Omental fat pad (tissue), 4 donors: ENCODE measurements at places on chromosomes 7 and 10. TPM values are rescaled to one million over a fixed set of nuclear protein-coding genes. Genes with fewer than 3 reads are reported as not detected.

Gene MMD2
- not detected for total RNA-seq

DNA sequence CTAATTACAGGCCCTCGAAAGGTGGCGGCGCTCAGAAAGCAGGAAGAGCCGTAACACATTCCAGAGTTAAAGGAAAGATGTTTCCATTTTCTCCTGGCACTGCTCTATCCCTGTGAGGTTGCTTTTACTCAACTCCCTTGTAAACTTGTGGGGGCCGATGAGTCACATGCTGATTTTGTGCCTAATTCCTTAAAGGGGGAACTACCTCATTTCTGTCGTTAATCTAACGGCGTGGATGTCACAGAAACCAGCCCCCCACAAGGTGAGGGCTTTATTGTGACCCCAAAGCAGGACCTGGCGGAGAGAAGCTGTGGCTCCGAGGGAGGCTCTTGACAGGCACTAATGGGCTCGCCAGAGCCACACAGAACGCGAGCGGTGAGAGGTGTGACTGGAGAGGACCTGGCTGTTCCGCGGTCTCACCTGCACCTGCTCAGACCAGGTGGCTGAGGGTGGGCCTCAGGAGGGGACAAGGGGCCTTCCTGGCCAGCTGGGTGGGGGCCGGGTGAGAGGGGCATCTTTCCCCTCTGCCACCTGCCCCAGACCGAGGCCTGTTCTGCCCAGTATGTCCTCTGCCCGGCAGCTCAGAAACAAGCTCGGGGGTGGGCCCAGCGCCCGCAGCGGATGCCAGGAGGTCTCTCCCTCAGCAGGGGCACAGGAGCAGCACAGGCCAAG lies 50.9 kb downstream of the CALML3 start:
- DNase-seq, result no peak

DNA sequence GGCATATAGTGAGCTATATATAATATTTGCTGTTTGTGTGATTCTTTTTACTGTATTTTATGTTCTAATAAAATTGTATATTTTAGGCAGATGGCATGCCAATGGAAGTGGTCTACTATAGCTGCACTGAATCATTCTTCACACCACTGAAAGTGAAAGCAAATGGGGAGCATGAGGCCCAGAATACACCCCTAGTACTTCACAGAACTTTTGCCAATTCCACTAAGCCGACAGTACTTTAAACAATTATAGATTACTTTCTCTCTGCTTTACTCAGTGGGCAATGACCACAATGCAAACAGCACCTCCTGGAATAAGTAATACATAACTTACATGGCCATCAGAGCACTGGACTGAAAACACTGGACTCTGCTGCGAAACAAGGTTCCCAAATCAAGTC lies 70.2 kb downstream of the ANKRD26 start:
- no peak for DNase-seq

Gene CPA4
- not detected for total RNA-seq

DNA sequence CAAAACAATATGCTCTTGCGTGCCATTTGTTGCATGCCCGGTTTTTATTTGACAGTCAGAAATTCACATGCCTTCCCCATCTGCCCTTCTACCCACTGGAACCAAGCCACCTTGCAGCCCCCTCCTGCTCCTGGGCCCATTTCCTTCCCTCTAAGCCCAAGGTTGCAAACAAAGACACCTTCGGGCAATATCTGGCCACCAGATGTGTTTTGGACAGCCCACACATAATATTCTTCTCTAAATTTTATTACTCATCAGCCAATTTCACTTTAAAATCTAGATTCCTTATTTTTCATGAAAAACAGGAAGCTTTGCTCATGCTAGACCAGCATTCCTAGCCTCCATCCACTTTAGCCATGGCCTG lies 18.2 kb upstream of the C10orf105 start:
- DNase-seq, result no peak

DNA sequence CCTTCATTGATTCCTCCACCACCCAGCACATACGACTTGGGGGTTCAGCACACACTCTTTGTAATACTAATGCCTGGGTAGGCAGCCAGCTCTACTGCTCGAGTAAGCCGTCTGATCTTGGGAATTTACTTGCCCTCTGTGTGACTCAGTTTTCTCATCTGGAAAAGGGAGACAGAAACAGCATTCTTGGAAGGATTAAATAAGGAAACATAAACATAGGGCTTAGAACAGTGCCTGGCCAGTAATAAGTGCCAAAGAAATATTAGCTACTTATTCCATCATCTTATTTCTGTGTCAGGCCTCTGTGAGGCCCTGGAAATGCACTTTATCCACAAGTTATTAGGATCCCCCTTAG lies 130.1 kb downstream of the TNS3 start:
- DNase-seq, result no peak

Gene DLX6
- total RNA-seq, result not detected

Gene FAM180A
- 30.5 TPM for total RNA-seq

Gene ABCB1
- 21.1 TPM for total RNA-seq

DNA sequence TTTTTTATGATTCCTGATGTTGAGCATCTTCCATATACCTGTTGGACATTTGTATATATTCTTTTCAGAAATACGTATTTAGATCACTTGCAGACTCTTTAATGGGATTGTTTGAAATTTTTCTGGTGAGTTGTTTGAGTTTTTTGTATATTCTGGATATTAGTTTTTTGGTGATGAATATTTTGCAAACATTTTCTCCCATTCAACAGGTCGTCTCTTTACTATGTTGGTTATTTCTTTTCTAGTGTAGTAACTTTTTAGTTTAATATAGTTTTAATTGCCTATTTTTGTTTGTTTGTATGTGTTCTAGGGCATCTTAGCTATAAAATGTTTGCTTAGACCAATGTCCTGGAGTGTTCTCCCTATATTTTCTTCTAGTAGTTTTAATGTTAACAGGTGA lies 72.7 kb downstream of the ZWINT start:
- no peak for DNase-seq

DNA sequence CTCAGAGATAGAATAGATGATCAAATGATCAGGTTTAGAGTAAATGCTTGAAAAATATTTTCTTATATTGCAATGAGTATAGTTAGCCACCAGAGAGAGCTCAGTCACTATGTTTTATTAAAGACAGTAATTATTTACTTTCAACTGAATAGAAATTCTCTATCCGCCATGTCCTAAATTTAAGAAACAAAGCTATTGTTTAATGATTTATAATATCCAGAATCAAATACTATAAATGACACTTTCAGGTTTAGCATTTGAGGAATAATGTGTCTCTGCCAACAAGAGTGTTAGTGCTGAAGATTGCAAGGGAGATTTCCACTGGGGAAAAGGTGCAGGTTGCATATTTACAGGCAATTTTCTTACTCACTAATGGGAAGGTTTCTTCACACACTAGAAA lies 184.7 kb downstream of the DGKB start:
- no peak for DNase-seq

Gene ARPC1A
- 130 TPM for total RNA-seq

- no peak for DNase-seq
Observed at GRCh38 chr10:100960251-100960650, 9.1 kb upstream of the SEMA4G start.

DNA sequence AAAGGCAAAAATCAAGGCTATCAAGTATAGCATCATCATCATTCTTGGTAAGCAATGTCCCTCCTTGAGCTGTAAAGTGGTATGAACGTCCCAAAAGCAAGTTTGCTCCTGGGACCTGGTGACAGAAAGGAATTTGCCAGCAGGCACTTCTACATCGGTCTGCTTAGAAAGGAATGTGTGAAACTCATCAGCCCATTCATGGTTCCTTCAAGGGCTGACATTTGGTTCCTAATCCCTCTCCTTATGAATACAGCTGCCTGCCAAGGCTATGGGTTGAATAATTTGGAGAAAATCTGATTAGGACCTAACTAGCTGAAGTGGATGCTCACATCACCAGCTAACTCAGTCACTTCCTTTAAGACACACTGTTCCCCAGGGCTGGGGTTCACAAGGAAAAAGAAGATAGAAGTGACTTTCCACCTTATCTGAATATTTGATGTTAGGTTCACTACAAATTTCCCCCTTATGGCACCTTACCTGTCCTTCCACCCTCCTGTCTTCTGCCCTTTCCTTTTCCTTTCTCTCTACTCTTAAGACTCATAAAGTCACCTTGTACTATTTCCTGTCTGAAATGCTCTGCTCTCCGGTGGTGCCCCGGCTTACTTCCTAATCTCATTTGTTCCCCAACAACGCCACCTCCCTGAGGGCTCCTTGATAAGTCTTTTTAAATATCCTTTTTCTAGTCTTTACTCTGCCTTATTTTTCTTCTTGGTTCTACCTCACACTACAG lies 187.1 kb downstream of the NPSR1 start:
- DNase-seq, result no peak

- DNase-seq, result no peak
Observed at GRCh38 chr7:30752979-30753378, 1.0 kb downstream of the INMT start.

DNA sequence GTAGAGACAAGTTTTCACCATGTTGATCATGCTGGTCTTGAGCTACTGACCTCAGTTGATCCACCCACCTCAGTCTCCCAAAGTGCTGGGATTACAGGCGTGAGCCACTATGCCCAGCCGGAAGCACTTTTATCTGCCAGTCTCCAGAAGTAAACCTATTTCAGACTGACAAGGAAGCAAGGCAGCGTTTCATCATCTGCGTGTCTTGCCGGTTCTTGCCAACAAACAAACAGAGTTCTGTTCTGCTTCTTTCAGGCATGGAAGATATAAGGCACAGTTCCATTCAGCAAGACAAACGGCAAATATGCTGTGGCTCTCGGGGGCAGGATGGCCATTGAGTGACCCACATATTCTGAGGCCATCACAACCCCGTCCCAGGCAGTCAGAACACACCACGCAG lies 15.5 kb upstream of the LARP4B start:
- no peak for DNase-seq

DNA sequence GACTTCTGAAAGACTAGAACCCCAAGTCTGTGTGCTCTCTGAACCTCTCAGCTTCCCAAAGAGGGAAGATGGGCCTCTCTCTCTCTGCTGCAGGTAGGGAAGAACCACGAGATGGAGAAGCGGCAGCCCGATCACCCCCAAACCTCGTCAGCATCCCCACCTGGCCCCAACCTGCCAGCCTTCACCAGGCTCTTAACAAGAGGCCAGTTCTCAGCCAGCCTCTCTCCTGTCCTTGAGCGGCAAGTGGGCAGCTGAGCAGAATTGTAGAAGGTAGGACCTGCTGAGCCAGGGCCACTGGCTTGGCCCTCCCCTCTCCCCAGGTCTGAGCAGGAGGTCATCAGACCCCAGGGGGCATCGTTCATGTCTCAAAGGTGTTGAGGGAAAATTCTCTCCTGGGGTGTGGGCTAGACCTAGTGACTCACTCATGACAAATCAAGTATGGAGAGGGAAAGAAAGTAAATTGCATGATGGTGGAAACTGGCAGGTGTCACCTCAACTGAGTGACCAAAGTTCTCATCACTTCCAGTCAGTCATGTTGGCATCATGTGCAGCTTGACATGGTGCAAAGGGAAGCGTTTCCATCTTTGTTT lies 92.0 kb upstream of the GPR26 start:
- DNase-seq, result no peak

- no peak for DNase-seq
Observed at GRCh38 chr7:129989466-129989865, 36.7 kb upstream of the UBE2H start.

Gene SPDYE11
- not detected for total RNA-seq

- DNase-seq, result no peak
Observed at GRCh38 chr10:74863551-74863950, 37.2 kb downstream of the KAT6B start.

Gene ABCC2
- 9.1 TPM for total RNA-seq

DNA sequence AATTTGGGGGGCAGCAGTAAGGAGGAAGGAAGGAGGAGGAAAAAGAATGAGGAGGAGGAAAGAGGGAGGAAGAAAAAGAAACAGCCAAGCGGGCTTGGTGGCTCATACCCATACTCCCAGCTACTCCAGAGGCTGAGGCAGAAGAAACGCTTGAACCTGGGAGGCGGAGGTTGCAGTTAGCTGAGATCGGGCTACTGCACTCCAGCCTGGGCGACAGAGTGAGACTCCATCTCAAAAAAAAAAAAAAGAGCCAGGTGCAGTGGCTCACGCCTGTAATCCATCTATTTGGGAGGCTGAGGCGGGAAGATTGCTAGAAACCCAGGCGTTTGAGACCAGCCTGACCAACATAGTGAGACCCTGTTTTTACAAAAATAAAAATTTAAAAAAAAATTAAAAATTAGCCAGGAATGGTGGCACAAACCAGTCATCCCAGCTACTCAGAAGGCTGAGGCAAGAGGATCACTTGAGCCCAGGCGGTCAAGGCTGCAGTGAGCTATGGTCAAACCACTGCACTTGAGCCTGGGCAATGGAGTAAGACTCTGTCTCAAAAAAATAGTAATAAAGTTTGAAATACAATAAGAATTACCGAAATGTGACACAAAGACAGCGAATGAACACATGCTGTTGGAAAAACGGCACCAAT lies 14.1 kb upstream of the CRCP start:
- no peak for DNase-seq

DNA sequence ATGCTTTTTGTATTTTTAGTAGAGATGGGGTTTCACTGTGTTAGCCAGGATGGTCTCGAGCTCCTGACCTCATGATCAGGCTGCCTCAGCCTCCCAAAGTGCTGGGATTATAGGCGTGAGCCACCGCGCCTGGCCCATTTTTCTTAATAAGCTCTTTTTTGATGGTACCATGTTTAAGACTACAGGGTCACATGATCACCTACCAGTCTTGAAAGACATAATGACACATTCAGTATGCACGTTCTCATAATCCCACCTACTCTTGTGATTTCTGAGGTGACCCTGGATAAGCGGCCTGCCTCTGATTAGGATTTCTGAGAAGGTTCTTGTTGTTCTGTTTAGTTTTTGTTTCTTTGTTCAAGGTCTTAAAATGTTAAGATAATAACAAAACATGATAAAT lies 43.7 kb upstream of the PLXNA4 start:
- no peak for DNase-seq

GRCh38 chr10:122159141-122159970 lies 111.7 kb upstream of the BTBD16 start:
- no peak for DNase-seq

DNA sequence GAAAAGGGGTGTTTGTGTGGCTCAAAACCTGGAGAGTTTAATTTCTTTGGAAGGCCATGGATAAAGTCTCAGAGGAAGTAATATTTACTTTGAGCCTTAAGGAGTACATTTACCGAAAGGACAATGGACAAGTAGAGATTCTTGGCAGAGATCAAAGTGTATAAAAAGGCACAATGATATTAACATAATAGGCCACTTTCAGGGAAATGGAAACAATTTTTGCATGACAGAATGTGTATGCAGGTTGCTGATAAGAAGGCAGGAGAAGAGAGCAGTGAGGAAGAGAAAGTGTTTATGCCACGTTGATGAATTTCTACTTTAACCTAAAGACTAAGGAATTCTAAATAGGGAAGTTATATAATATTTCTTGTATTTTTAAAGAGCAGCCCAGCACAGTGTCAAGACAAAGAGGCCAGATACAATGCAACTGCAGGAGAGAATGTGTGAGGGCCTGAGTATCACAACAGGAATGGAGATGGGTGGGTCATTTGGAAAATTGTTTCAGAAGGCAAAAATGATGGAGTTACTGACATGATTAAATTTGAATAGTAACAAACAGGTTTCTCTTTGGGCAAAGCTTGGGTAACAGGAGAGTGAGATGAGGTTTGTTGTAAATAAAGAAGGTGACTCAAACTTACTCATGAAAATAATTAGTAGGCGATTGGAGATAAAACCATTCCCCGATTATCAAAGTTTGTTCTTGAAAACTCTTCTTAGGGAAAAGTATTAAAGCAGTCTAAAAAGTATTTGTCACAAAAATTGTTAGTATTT lies 84.1 kb downstream of the THSD7A start:
- no peak for DNase-seq

Gene GNAT3
- total RNA-seq, result not detected

- DNase-seq, result no peak
Observed at GRCh38 chr10:14586901-14587300, 187.8 kb downstream of the FAM107B start.

Gene ICA1
- 61.8 TPM for total RNA-seq
